PC-3 (cell line): ENCODE measurements at places on chromosomes 3 and 15.

DNA sequence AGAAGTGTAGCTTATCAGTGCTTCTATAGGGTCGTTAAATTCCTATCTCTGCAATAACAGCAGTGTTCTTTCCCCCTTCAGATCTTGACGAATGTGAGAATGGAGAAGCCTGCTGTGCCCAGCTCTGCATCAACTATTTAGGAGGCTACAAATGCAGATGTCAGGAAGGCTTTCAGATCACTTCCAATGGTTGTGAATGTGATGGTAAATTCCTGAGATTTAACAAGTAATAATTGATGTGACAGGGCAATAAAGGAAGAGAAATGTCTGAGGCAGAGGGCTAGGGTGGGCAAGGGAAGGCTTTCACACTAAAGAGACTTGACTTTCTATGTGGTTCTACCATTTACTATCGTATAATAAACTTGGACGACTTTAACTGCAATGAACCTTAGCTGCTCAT, 711.7 kb upstream of the GOLIM4 start:
- DNase-seq: no peak

GRCh38 chr3:120114981-120115380, 20.7 kb upstream of the GSK3B start:
- peak; percentile 57 for DNase-seq

GRCh38 chr15:25134546-25134945, 179.8 kb downstream of the SNRPN start:
- no peak for DNase-seq

GRCh38 chr3:20837676-20838302, 651.8 kb upstream of the SGO1 start:
- DNase-seq: no peak

GRCh38 chr3:77795013-77795412, 755.1 kb downstream of the ROBO2 start:
- no peak for DNase-seq

DNA sequence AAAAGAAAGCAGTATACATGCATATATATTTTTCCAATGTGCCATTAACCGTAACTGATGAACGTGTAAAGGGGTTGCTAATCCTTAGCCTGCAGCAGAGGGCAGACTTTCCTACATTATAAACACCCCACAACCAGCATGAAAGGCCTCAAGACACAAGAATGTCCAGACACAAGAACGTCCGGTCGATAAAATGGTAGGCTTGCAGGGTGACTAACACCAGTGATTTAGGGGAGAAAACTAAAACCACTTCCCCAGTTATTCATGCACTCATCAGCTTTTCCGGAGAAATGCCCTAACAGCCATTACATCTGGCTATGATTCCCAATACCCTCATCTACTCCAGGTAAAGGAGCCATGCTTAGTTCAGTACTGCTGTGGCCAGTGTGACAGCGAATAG, 57.4 kb downstream of the LRTM1 start:
- DNase-seq: peak; percentile 85

GRCh38 chr3:197149-197827, 725 bp downstream of the CHL1 start:
- DNase-seq: no peak

- no peak for DNase-seq
Measured at GRCh38 chr3:36837089-36837488, 72.7 kb upstream of the DCLK3 start.

DNA sequence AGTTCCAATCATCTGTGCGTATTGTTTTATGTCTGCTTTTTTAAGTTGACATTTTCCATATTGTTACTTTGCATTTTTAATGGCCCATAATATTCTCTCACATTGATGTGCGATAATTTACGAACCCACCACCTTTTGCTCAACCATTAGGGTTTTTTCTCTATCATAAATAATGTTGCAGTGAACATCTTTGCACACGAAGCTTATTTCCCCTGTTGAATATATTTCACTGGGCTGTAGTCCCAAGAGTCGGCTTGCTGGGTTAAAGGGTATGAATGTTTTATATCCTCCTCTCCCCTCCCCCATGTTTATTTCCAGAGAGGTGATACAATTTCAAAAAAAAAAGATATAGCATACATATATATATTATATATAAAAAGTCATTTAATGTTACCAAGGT, 272.7 kb upstream of the RGMA start:
- no peak for DNase-seq

- DNase-seq: no peak
Measured at GRCh38 chr15:70528270-70528706, 235.1 kb downstream of the UACA start.

GRCh38 chr15:77018796-77019505, 24.0 kb downstream of the PSTPIP1 start:
- no peak for DNase-seq

- DNase-seq: peak; percentile 46
Measured at GRCh38 chr3:107242579-107242978, 134.7 kb upstream of the CCDC54 start.

GRCh38 chr15:69530991-69531664, 78.5 kb downstream of the RPLP1 start:
- DNase-seq: no peak

- no peak for DNase-seq
Measured at GRCh38 chr3:72919520-72919919, 31.7 kb downstream of the GXYLT2 start.

DNA sequence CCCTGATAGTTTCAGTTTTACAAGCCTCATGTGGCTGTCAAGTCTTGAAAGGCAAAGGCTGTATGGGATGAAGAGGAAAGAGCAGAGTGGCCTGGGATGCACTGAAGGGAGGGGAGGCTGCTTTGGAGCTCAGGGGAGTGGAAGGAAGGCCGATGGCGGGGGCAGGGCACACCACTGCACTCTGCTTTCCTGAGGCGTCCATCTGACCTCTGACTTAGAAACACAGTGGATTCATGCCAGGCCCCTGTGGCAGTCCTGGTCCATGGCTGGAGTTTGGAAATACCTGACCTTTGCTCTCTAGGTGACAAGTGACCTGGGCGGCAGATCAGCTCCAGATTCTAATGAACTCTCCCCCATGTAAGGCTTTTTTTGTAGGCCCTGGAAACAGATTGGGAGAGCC, 19.0 kb downstream of the FAH start:
- DNase-seq: no peak

- no peak for DNase-seq
Measured at GRCh38 chr3:67521053-67521646, 133.3 kb downstream of the SUCLG2 start.

DNA sequence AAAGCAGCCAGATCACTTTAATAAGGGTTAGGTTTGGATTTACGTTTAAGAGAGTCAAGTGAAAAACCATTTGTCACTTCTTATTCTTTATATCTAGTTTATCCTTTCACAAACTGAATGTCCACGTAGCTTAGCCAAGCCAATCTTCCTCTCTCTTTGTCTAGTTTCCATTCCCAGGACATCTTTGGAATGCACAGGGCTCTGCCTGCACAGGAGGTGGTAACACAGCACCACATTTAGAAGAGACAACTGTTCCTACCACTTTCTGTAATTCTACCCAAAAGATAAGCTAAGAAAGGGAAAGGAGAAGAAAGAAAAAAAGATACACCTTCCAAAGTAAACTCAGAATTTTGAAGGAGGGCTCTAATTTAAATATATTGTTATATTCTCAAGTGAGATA, 67.9 kb downstream of the IGSF11 start:
- DNase-seq: no peak

GRCh38 chr3:144105542-144105941, 133.9 kb downstream of the DIPK2A start:
- DNase-seq: no peak

DNA sequence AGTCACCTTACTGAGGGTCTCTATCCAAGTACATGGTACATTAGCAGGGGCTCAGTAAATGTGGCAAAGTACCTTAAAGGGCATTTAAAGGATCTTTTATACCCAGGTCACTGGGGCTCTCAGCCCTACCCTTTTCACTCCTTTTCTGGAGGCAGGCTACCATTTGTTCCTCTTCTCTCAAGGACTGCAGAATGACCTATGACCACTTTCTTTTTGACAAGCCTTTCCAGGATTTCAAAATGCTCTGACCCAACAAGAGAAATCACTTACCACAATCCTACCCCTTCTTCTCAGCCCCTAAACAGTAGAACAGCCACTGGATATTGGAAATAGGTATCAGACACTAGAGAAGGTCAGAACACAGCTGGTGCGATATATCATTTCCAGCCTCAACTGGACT, 221.8 kb upstream of the TPRG1 start:
- DNase-seq: no peak

DNA sequence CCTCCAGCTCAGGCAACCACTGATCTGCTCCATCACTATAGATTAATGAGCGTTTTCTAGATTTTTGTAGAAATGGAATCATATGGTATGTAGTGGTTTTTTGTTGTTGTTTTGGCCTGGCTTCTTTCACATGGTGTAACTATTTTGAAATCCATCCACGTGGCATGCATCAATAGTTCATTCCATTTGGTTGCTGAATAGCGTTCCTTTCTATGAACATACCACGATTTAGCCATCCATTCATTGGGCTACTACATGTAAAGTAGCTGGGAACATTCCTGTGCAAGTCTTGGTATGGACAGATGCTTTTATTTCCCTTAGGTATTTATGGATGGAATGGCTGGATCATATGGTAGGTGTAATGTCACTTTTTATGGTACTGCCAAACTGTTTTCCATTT, 10.7 kb upstream of the CHSY1 start:
- DNase-seq: no peak

DNA sequence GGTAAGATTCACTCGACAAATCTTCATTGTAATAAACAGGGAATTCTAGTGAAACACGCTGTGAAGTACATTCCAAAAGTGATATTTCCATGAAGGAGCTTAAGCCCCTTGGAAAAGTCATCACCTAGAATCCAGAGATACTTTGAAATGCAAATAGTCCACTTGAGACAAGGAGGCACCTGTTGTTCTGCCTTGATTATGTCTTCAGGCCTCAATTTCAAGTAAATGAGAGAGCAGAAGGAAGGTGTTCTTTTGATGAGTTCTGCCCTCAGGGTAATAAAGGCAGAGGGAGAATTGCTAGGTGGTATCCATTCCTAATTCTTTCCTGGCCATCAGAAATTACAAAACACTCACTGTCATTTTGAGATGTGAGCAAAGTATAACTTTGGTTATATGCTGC, 162.1 kb downstream of the CADM2 start:
- DNase-seq: no peak

- DNase-seq: no peak
Measured at GRCh38 chr3:171373711-171374110, 86.5 kb downstream of the TNIK start.
